HepG2 (cell line): ENCODE measurements at places on chromosomes 4 and X. TPM values are rescaled to one million over a fixed set of nuclear protein-coding genes. Genes with fewer than 3 reads are reported as not detected.

PABPC1L2A gene
- polyA plus RNA-seq: not detected in 2 replicates

CORIN gene
- polyA plus RNA-seq: 1.2 TPM in 2 replicates

NXF2B gene
- polyA plus RNA-seq: not detected in 2 replicates

MAGEA9 gene
- polyA plus RNA-seq: not detected in 2 replicates

- DNase-seq: no peak
These were observed 726.2 kb downstream of the RPA4 start for GRCh38 chrX:97609938-97610337.

DNA sequence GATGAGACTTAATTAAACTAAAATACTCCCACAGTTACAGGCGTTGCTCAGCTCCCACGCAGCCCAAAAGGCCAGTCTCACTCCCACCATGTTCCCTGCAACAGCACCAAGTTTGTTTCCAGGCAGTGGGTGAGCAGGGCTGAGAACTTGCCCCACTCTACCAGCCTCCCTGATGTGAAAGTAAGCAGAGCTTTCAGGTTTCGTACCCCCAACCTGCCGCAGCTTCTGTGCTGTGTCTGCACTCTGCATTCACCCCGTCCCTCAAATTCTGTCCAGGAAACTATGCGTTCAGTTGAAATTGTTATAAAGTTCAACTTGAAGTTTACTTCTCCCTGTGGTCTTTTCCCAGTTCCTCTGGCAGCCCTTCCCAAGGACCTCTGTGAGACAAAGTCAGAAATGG lies 17.2 kb downstream of the GLUD2 start:
- no peak for DNase-seq

GRCh38 chrX:11363069-11363594 lies 69.9 kb downstream of the AMELX start:
- DNase-seq: no peak

- DNase-seq: no peak
These were observed 394.0 kb upstream of the IGFBP7 start for GRCh38 chr4:57504139-57504538.

GRCh38 chr4:106522839-106523238 lies 154.3 kb upstream of the GIMD1 start:
- DNase-seq: peak; percentile 37

DNA sequence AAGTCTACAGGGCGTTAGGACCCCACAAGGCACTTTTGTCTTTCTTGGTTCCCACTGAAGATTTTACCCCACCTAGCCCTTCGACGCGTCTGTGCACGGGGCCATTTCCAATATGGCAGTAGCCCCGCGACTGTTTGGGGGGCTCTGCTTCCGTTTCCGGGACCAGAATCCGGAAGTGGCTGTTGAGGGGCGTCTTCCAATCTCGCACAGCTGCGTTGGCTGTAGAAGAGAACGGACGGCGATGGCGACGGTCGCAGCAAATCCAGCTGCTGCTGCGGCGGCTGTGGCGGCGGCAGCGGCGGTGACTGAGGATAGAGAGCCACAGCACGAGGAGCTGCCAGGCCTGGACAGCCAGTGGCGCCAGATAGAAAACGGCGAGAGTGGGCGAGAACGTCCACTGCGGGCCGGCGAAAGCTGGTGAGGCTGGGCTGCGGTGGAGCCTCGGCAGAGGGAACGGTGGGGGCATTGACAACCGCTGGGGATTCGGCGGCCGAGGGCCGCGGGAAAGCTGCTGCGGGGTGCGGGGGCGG lies at the start of gene USP11:
TSS of gene USP11 (plus strand) at position 207 of the 530 bp plus-strand sequence. CDS start at position 242, 35 bp downstream.
- peak; percentile 47 for DNase-seq

- peak; percentile 56 for DNase-seq
These were observed 7.1 kb upstream of the RGS12 start for GRCh38 chr4:3285558-3286334.

GRCh38 chr4:51843309-51844152 lies 578 bp downstream of the DCUN1D4 start:
- peak; percentile 28 for DNase-seq

GRCh38 chrX:134661295-134661694 lies 3.0 kb upstream of the PLAC1 start:
- no peak for DNase-seq

DNA sequence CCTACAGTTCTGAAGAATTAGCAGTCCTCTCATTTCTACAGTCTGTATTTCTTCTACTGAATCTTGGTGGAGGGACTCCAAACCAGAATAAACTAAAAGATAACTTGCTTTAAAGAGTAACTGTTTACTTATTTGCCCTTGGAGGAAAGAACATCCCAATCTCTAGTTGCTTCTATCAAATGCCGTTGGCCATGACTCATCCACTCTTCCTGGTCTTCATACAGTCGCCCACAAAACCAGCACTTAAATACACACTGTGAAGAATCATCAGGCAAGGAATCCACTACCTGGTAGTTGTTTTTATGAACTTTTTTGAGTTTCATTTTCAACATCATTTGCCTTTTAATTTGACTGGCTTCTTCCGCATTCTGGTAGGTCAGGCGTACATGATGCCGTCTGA lies 14.2 kb downstream of the ZNF518B start:
- DNase-seq: no peak

GRCh38 chrX:153687121-153688039 lies at the start of gene SLC6A8:
Gene SLC6A8 (plus strand): TSS chrX:153687926. CDS start chrX:153688575, 649 bp downstream.
- peak; percentile 31 for DNase-seq

- DNase-seq: no peak
These were observed 5.1 kb downstream of the MXD4 start for GRCh38 chr4:2256781-2257191.

DNA sequence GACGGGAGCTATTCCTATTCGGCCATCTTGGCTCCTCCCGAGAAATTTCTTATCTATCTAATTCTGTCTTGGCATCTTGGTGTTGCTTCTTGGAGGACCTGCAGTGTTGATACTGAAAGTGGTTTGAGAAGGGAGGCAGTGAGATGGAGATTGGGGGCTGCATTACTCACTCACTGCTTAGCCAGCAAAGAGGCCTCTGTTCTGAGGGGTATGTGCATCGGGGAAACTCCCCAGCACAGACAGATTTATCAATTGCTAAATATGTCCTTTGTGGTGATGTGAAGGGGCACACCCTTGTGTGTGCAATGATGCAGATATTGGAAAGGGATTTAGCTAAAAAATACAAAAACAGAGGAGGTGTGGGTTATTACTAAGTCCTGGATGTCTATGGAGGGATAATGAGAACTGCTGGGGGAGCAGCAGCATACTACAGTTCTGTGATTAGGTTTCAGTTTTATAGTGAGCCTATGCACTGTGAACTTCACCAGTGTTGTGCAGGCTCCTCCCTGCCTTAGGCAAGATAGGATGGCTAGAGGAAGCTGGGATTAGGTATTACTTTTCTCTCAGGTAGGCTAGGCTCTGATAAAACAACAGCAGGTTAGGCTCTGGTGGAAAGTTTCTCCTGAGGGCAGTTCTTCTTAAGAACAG lies 279.0 kb downstream of the HS3ST1 start:
- no peak for DNase-seq

- no peak for DNase-seq
These were observed 594.7 kb upstream of the GALNT7 start for GRCh38 chr4:172573899-172574298.

GRCh38 chr4:77821775-77822174 lies 2.6 kb upstream of the CNOT6L start:
- DNase-seq: no peak
